Thoracic aorta (tissue), 2 donors: ENCODE measurements at places on chromosomes 11 and 22. TPM values are rescaled to one million over a fixed set of nuclear protein-coding genes. Genes with fewer than 3 reads are reported as not detected.

GRCh38 chr22:16933291-16934282 lies 74.4 kb downstream of the GAB4 start:
- no peak for DNase-seq

- DNase-seq = no peak
Measured at GRCh38 chr11:43547430-43547831, 133.1 kb upstream of the HSD17B12 start.

TNNT3 gene
- 9.7 TPM for total RNA-seq

DNA sequence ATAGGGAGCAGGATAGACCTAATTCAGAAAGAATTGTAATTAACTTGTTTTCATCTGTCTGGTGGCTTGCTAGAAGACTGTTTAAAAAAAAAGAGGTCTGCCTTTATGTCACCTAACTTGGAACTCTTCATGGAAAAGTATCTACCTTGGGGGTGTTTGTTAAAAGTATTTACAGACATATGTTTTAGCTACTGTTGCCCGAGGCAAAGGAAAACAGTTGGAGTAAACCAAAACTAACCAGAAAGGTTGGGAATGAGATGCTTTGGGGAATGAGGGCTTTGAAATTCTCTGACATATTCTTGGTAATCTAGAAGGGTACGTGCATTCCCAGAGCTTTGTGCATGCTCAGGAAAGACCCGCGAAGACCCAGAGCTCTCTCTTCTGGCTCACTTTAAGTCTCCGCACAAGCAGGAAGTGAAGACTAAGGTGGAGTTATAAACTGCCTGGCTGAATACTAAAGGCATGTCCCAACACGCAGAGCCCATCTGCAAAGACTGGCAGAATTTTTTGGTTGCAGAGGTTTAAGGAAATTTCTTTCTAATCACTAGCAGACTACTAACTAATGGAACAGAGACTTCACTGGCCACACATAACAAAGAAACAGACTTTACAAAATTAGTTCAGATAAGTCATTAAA lies 33.2 kb downstream of the HIKESHI start:
- no peak for DNase-seq

- no peak for DNase-seq
Measured at GRCh38 chr11:27390318-27391295, 27.6 kb upstream of the CCDC34 start.

GAB4 gene
- total RNA-seq = not detected

- no peak for DNase-seq
Measured at GRCh38 chr22:32815943-32816342, 14.4 kb downstream of the TIMP3 start.

DNA sequence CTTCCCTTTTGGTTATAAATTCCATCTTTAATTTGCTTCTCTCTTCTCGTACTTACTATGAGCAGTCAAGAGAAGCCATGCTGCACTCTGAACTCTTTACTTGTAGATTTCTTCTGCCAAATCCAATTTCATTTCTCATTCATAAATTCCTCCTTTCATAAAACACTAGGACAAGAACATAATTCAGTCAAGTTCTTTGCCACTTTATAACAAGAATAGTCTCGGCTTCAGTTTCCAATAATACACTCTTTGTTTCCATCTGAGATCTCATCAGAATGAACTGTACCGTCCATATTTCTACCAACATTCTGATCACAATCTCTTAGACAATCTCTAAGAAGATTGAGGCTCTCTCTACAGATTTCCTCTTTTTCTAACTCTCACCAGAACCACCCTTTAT lies 25.1 kb downstream of the IZUMO1R start:
- DNase-seq = no peak

- DNase-seq = no peak
Measured at GRCh38 chr11:124920870-124921609, 2.0 kb downstream of the HEPN1 start.

DNA sequence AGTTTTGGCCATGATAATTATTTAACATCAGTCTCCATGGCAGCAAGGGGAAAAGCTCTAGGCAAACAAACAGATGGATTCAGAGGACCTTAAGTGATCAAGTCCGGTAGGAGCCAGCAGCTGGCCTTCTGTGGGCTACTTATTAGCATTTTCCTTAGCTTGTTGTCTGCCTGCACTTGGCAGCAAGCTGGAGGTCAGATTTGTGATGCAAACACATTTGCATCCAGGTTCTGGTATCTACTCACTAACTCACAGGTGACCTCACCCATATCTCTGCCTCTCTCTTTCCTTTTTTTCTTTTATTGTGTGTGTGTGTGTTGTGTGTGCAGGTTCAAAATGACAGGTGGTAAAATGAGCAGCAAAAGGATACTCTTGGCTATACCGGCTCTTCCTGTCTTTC lies 32.3 kb downstream of the ARHGAP42 start:
- DNase-seq = no peak
